ENCODE measurements at places on chromosomes 2 and 18. TPM values are rescaled to one million over a fixed set of nuclear protein-coding genes. Genes with fewer than 3 reads are reported as not detected.

Gene UGT1A10
- total RNA-seq, result not detected

Gene PRKAG3
- not detected for total RNA-seq

Gene C2orf80
- total RNA-seq, result not detected

Gene SERPINB12
- not detected for total RNA-seq

Gene CDH19
- total RNA-seq, result not detected

Gene KCNF1
- 3.2 TPM for total RNA-seq

Gene KIF5C
- 52.9 TPM for total RNA-seq

Gene SERPINB3
- total RNA-seq, result 1.7 TPM

Gene AOX1
- total RNA-seq, result 3.5 TPM

Gene CXCR1
- not detected for total RNA-seq

Gene VIT
- 0.15 TPM for total RNA-seq

Gene TWIST2
- total RNA-seq, result 0.33 TPM

Gene ELOA2
- not detected for total RNA-seq

Gene CCDC68
- not detected for total RNA-seq

Gene CYP27C1
- 2.3 TPM for total RNA-seq

Gene SCN3A
- not detected for total RNA-seq

Gene RSAD2
- total RNA-seq, result not detected

Gene GNAL
- total RNA-seq, result 23.8 TPM

Gene CCL20
- total RNA-seq, result not detected

Gene CAB39
- 42.7 TPM for total RNA-seq

Gene NEU2
- total RNA-seq, result not detected

Gene ZC3H6
- 3.5 TPM for total RNA-seq

Gene MYO7B
- total RNA-seq, result not detected

Gene LINC00305
- not detected for total RNA-seq

Gene LTBP1
- 28.5 TPM for total RNA-seq

Gene SERPINB4
- total RNA-seq, result 4.3 TPM

Gene TSPYL6
- not detected for total RNA-seq

Gene ALK
- total RNA-seq, result not detected

Gene ABCG8
- total RNA-seq, result not detected
